ENCODE measurements at places on chromosomes 4 and X.

GRCh38 chr4:8159537-8160232, 1.1 kb upstream of the ABLIM2 start:
- DNase-seq, result no peak

- peak; percentile 2 for DNase-seq
Observed at GRCh38 chr4:49032440-49033161, 46.5 kb downstream of the CWH43 start.

- no peak for DNase-seq
Observed at GRCh38 chr4:53193111-53193510, 172.8 kb downstream of the SCFD2 start.

DNA sequence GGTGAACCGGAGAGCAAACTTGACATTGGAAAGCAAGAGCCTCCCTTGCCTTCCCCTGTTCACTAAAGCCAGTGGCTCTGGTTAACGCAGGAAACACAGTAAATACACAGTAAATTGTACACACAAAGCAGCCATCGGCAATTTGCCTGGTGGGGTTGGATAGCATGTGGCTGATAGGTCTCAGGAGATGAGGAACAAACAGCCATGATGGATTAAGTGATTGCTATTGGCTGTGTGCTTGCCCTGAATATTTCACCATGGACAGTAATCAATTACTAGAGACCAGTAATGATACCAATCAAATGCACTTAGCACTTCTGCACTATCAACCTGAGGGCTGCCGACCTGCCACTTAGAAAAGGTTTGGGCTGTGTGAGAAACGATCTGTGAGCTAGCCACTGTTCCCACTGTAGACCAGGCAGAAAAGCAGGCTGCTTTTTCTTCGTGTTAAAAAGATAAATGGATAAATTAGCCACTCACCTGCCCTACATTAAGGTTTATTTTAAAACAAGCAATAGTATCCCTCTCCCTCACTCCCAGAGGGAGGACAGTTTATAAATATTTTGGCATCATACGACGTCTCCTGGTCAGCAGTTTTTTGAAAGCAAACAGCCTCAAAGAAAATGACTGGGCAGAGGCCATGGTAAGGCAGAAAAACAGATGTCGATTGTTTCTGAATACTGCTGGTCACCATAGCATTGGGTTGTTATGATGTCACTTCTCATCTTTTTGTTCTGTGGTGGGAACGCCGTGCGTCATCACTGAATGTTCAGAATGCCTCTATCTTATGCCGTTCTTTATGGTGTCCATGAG, 167.1 kb downstream of the MAML3 start:
- DNase-seq, result no peak

- no peak for DNase-seq
Observed at GRCh38 chr4:174517502-174518445, 4.5 kb downstream of the HPGD start.

DNA sequence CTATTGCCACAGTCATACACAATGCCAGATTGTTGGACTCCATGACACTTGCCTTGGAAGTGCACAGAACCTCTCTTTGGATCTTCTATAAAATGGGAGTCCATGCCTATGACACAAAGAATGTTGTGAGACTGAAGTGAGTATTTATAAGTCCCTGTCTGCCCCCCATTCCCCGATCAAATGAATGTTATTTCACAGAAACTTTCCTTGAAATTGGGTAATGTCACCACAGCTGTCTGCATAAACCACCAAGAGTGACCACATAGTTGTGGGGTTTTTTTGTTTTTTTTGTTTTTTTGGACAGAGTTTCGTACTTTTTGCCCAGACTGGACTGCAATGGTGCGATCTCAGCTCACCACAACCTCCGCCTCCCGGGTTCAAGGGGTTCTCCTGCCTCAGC, 27.1 kb upstream of the REST start:
- no peak for DNase-seq

- no peak for DNase-seq
Observed at GRCh38 chr4:113007151-113007550, 42.3 kb upstream of the ANK2 start.

DNA sequence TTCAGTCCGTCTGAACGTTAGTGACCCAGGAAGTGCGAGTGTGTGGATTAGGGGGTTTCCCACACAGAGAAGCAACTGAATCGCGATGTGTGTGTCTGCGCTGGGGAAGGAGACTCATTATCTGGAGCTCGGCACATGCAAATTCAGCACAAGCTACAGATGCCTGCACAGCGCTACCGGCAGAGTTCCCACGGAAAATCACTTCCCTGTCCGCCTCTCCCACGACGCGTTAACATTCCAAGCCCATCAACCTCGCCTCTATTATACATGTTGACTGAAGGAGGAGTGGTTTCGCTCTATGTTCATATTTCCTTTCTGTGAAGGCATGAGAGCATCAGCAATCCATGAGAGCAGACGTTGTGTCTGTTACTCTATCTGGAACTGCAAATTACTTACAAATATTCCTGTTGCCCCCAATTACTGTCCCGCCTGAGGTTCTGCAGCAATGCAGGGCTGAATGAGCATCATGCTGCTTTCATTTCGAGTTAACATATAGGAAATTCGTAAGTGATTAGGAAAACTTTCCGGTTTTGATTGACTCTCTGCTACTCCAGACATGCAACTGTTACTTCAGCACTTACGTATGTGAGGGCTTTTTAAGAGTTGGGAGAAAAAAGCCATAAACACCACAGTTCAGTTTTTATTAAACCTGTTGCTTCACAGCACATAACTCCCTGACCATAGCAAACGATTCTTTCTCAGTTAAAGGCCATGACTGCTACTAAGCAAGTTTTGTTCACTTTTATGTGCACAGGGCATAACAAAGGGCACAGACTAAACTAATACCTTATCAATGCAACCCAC, 15.0 kb upstream of the MTNR1A start:
- no peak for DNase-seq

DNA sequence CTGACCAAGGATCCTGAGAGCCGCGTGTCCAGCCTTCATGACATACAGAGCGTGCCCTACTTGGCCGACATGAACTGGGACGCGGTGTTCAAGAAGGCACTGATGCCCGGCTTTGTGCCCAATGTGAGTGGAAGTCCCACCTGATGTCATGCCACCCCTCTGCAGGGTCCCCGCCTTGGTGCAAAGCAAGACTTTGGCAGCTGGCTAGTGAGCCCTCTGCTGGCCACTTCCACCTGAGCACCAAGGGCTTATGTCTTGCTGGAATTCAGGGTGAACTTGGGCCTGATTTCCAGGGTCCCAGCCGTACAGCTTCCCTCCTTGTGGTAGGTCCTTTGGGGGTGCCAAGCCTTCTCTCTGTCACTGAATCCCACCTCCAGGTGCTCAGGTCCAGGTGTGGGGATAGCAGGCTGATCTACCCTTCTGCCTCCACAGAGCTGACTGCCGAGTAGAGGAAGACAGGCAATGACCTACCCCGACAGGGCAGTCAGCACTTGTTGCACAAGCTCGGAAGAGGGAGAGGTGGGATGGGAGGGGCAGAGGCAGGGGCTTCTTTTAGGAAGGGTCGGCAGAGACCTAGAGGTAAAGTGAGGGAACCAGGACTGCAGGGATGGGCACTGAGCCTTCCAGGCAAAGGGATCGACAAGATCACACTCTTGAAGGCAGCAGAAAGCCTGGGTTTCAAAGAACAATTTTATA, 248.1 kb downstream of the EVC2 start:
- no peak for DNase-seq

- DNase-seq, result no peak
Observed at GRCh38 chrX:63967551-63967950, 182.5 kb upstream of the ARHGEF9 start.

- DNase-seq, result no peak
Observed at GRCh38 chr4:86388252-86388651, 28.4 kb upstream of the MAPK10 start.

DNA sequence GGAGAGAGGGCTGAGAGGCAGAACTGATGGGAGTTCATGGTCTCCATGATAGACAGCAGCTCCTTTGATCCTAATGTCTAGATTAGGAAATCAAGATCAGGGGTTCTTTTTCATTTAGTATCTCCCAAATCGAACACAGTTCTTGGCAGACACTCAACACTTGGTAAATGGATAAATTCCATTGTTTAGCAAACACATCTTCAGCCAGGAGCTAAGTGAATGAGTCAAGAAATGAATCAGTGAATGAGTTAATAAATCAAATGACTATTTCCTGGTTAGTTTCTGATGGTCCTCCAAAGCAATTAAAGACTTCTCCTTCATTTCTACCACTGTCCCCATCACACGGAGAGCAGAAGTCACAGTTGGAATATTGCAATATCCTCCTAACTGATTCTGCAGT, 120.0 kb upstream of the SHISA3 start:
- DNase-seq, result no peak
